ENCODE measurements at places on chromosomes 16 and 17.

DNA sequence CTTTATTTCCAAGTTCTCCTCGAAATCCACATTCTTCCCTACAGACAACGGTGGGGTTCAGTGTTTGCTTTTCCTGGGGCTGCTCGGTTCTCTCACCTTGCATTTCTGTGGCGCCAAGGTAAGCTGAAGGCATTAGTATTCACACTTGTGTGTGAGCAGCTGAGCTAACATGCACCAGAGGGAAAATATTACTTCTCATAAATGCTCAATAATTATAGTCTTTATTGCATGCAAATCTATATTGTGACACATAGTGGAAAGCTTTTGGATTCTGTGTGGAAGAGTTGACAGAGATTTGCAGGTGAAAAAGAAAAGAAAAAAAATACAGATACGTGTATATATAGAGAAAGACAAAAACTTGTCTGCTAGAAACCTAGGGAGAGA is 411.8 kb downstream of the MAF start:
- DNase-seq = no peak

- DNase-seq = no peak
Measured at GRCh38 chr17:74146196-74146595, 57.3 kb upstream of the RPL38 start.

DNA sequence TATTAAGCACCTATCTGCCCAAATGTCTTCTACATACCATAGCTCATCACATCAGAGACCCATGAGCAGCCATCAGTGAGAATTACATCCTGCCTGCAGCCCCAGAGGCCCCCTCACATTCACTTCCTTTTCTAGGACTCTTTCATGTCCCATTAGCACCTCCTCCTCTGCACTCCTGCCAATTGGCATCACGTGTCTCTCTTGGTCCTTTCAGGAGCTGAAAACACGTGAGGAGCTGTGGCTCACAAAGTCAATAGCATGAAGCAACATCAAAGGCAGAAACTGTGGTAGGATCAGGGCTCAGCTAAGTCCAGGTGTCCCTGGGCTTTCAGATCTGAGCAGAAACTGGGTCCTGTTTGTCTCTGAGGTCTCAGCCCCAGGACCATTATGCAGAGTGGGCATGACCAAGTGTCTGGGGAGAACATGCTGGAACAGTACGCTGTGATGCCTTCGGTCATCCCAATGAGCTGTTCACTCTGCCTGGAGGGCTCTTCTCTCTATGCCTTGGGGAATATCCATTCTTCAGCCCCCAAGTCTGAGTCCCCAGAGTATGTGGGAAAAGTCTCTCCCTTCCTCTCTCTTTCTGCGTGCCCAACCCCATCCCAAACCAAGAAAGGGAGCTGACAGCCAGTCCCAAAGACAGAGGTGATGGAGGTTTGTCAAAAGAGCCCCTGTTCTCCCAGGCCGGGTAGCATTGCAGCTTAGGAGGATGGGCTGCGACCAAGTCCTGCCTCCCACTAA is 457.0 kb upstream of the CDH5 start:
- DNase-seq = no peak

GRCh38 chr16:83212301-83212841 is 585.6 kb downstream of the CDH13 start:
- no peak for DNase-seq

- DNase-seq = no peak
Measured at GRCh38 chr17:69908626-69909368, 166.2 kb upstream of the KCNJ16 start.

DNA sequence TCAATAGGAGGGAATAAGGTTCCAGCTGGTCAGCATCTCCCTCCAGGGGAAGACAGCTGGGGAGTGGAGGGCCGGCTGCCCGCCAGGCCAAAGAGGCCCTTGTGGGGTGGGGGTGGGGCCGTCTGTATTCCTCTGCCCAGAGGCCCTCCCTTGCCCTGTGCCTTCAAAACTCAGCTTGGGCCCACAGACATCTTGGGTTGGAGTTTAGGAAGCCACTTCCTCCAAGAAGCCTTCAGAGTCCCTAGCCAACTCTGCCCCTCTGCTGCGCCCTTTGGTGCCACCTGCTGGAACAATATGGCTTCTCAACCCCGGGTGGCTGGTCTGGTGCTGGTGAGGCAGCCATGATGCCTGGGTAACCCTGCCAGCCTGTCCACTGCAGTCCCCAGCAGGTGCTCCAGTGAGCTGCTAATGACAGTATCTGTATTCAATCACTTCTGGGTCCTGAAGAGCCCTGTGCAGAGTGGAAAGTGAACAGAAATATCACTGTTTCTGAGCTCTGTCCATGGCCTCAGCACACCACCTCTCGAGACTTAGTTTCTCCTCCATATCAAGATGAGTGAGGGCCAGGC is 16.7 kb downstream of the HSD11B2 start:
- DNase-seq = no peak

GRCh38 chr17:75468291-75468754 is 11.9 kb downstream of the TMEM94 start:
- DNase-seq = no peak

GRCh38 chr17:18028952-18029540 is 9.9 kb downstream of the ATPAF2 start:
- no peak for DNase-seq

DNA sequence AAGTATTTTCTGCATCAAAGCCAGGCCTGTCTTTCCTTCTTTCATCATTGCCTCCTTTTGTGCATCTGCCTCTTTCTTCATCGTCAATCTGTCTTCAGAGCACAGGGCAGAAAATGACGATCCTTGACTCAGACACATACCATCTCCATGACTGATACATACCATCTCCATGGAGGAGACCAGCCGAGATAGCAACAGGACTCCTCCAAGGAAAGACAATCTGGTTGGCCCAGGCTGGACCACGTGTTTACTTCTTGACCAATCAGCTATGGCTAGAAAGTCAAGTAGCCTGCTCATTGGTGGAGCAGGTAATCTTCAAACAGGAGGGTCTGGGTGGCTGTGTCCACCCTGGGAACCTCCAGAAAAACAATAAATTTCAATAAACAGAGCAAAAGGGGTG is 164.6 kb downstream of the CPPED1 start:
- DNase-seq = no peak

- peak; percentile 91 for DNase-seq
Measured at GRCh38 chr17:4365103-4365627, 1.3 kb downstream of the UBE2G1 start.

GRCh38 chr17:18987230-18987610 is 17.3 kb downstream of the FAM83G start:
- peak; percentile 31 for DNase-seq

DNA sequence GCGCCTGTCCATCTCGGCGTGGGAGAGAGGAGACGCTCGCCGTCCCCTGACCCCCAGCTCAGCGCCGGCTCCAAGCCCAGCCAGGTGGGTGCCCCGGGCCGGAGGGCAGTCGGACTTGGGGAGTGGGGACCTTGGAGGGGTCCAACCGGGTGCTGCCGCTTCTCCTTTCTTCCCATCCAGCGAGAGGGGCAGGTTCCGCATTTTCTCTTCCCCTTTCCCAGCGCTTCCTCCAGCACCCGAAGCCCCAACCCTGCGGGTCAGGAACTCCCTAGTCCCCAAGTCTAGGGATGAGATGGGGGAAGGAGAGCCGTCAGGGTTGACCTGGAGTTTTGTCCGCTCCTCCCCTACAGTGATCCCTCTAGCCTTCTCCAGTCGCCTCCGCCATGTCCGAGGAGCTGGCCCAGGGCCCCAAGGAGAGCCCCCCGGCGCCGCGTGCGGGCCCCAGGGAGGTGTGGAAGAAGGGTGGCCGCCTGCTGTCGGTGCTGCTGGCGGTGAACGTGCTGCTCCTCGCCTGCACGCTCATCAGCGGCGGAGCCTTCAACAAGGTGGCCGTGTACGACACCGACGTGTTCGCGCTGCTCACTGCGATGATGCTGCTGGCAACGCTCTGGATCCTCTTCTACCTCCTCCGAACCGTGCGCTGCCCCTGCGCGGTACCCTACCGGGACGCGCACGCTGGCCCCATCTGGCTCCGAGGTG is at the start of gene OTOP2:
OTOP2 (plus strand) TSS at position 24 of the 699 bp plus-strand sequence; CDS start at position 384, 360 bp downstream.
- no peak for DNase-seq

DNA sequence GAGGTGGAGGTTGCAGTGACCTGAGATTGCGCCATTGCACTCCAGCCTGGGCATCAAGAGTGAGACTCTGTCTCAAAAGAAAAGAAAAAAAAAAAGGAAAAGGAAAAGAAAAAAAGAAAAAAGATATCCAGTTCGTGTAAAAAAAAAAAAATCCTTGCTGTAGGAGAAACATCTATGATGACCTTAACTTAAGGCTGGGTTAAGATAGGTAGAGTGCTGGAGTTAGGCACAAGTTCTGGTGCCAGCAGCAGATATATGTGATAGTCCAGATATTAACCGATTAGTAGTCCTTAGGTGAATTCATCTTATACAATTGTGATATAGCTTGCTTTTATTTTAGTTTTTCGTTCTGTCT is 17.2 kb downstream of the PSMD11 start:
- no peak for DNase-seq

- DNase-seq = no peak
Measured at GRCh38 chr16:30527635-30528178, 1.3 kb upstream of the ZNF768 start.

DNA sequence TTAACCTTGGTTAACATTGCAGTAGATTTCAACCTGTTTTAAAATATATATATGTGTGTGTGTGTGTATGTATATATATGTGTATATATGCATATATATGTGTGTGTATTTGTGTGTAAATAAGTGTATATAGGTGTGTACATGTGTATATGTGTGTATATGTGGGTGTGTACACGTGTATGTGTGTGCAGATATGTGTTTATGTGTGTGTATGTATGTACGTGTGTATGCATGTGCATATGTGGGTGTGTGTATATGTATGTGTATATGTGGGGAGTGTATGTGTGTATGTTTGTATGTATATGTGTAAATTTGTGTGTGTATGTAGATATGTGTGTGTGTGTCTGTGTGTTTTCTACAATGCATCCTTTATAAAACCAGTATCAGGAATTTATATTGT is 205.5 kb upstream of the FOXF1 start:
- DNase-seq = no peak

DNA sequence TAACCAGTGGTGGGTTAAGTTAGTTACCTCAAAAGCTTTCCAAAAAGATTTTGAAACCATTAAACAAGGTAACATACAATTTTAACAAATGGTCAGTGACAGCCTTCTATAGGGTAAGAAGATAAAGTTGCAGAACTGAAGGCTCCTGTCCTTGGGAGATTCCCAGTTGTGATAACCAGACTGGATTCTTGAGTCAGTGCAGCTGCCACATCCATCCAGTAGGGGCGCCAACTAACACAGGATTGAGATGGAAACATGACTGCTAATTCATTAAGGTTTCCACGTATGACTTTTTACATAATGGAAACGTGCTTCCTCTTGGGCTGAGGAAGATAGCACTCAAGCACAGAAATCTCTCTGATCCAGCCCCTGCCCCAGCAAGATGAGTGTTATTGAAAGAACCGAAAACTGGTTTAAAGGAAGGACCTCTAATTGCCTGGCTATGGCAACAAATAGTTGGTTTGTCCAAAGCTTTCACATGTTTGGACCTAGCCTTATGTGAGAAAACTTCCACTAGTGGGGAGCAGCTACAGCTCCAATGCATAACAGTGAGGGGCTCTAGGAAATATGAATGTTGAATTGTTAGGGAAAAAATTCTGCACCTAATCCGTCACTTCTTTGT is 269.8 kb upstream of the MYOCD start:
- no peak for DNase-seq

DNA sequence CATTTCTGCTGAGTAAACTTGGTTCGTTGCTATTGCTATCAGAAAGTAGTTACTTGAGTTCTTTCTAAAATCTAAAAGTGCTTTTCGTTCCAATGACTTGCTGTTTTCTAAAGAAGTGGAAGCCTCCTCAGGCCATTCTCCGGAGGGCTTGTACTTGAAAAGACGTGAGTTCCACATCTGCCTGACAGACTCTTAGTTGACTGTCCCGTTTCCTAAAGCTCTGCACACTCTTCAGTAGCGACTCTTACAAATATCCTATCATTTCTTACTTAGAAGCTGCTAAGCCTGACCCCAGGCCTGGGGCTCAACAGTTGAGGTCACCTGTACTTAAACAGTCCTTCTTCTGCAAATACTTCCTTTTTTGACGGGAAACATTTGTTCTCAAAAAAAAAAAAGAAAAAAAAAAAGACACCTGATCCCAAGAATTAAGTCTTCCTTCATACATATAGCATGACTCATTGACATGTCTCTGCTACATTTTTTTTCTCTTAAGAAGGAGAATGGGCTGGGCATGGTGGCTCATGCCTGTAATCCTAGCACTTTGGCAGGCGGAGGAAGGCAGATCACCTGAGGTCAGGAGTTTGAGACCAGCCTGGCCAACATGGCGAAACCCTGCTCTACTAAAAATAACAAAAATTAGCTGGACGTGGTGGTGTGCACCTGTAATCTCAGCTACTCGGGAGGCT is 61.5 kb downstream of the DHRS7C start:
- DNase-seq = no peak

DNA sequence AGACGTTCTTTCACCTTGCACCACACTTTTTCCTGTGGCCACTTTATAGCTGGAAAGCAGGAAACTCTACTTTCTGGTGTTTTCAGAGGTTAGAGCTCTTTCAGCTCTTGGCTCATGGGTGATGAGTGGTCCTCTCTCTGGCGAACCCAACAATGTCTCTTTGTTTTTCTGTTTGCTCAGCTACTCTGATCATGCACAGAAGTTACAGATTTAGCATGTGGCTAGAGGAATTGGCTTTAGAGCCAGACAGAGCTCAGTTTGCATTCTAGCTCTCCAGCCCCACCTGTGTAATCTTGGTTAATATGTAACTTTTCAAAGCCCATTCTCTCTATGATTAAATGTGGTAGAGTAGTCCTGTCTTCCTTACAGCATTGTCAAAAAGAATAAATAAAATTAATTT is 225.2 kb downstream of the HAPSTR1 start:
- DNase-seq = no peak

DNA sequence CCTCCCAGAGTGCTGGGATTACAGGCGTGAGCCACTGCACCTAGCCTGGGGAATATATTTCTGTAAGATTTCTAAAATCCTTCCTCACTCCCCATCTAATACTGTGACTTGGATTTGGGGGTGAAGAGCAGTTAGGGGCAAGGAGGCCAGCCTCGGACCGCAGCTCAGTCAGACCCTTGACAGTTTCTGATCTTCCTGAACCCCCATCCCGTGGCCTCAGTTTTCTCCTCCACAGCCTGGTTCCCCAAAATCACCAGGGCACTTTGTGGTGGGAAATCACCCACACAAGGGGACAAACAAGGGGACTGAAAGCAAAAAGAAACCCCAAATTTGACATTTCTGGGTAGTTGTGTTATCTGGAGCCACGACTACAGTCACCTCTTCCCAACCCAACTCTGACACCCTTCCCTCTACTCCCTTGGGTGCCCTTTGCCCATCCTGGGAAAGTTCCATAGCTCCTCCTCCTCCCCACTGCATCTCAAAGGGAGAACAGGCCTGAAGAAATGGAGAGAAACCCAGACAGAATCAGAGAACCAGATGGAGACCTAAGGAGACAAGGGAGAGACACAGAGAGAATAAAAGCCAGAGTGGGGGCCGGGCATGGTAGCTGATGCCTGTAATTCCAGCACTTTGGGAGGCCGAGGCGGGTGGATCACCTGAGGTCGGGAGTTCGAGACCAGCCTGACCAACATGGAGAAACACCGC is 2.8 kb upstream of the STAT5A start:
- DNase-seq = no peak

Measured in mucosa of descending colon (tissue), 3 donors.